ENCODE measurements at places on chromosomes 7 and 10.

DNA sequence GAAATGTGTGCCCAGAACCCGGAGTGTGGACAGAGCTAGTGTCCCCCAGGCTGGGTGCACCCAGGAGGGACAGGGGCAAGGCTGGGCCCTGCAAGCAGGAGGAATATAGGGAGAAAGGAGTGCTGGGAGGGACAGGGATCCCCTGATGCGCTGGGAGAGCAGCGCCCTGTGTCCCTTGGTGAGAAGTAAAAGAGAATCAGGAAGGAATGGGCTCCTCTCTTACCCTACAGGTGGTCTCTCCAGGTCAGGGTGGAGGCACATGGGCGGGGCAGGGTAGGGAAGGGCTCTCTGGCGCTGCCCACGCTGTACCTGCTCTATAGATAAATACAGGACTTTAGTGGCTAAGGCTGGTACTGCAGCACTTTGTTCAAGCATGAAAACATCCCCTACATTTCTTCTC lies 753.8 kb downstream of the GRID1 start:
- DNase-seq, result peak; percentile 41

DNA sequence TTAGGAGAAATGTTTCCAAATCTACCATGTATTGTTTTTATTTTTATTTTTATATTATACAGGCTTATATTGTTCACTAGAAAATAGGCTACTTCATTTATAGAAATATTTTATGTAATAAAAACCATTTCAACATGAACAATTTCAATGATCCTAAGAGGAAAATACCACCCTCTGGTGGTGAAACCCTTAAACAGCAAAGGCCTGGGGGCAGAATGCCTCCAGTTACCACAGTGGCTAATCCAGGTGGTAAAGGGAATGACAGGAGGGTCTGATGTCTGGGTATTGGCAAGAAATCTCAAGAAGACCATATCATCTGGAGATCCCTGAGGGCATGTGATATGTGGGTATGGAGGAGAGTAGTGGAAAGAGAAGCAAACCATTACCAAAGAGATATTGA lies 19.3 kb downstream of the MACC1 start:
- DNase-seq, result peak; percentile 56

- peak; percentile 85 for DNase-seq
Observed at GRCh38 chr7:5704534-5704922, 76.9 kb downstream of the RNF216 start.

DNA sequence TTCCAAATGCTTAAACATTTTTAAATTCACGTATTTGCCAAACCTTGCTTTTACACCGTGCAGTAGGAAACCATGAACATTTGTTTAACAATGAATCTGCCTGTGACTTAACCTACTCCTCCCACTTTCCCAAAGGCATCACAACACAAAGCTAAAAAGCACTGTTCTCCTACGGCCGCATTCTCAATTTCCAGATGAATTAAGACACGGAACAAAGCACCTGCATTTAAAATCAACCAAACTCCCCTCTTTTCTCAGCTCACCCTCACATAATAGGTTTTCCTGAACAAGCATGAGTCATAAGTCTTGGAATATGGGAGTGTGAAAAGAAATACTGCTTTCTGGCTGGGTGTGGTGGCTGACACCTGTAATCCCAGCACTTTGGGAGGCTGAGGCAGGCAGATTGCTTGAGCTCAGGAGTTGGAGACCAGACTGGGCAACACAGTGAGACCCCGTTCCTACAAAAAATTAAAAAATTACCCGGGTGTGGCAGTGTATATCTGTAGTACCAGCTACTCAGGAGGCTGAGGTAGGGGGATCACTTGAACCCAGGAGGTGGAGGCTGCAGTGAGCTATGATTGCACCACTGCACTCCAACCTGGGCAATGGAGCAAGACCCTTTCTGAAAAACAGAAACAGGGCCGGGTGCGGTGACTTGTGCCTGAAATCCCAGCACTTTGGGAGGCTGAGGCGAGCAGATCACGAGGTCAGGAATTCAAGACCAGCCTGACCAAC lies 51.7 kb upstream of the CYTH3 start:
- DNase-seq, result no peak
